ELF-1 (cell line): ENCODE measurements at places on chromosomes 7 and 10.
A peak's percentile ranks its signal among the peaks of the same experiment; 100 is the strongest.

- no peak for DNase-seq
Measured at GRCh38 chr10:96230527-96230926, 40.8 kb downstream of the BLNK start.

- DNase-seq = no peak
Measured at GRCh38 chr7:28481091-28481926, 69.0 kb downstream of the CREB5 start.

GRCh38 chr7:28759475-28759971, 198.6 kb downstream of the TRIL start:
- no peak for DNase-seq

DNA sequence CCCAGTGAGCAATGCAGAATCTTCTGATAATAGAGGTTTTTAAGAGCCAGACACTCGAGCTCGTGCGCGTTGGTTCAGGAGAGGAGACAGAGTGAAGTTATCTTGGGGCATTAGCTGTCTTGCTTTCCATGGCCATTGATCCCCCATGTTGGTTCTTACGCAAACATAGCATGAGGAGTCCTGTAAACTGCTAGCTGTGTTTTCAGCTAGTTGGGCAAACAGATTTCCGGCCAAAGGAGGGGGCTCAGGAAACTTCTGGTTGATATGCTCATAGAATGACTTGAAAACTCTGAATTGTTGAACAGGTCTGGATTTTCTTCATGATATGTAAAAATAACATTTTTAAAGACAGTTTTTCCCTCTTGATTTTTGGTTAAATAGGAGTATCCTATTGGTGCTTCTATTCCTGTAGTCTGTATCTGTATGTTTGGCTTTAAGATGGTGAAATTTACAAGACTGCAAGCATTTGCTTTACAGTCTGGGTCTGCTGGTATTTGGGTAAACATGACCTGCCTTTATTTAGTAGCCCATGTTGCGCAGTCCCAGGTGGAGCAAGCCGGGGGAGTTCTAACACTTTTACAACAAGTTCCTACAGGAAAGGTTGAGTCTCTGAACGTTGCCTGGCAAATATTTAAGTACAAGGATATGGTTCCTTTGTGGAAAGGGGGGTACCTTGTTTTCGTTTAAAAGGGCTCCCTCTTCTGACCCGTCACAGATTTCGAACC, 218.4 kb upstream of the KCND2 start:
- no peak for DNase-seq

DNA sequence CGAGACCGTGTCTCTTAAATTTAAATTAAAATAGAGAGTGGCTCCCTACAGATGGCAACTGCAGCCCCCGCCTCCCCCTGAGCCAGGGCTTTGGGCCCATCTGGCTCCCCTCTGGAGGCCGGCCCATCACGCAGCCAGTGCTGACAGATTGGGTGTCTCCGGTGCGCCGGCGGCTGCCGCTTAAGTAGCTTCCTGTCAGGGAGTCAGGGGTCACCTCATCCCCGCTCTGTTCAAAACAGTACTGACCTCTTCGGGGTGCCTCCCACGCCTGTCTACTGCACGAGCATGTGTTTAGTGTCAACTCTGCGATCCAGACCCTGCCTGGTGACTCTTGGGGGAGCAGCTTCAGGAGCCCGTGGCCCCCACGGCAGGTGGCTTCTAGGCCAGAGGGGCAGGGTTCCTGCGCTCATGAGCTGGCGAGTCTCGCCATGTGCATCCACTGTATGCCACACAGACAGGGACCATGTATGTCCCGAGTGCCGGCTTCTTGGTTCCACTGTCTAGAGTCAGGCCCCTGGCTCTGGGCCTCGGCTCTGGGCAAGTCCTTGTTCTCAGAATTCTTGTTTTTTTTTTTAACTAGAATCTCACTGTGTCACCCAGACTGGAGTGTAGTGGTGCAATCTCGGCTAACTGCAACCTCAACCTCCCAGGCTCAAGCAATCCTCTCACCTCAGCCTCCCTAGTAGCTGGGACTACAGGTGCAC, 36.1 kb downstream of the KCTD7 start:
- no peak for DNase-seq

DNA sequence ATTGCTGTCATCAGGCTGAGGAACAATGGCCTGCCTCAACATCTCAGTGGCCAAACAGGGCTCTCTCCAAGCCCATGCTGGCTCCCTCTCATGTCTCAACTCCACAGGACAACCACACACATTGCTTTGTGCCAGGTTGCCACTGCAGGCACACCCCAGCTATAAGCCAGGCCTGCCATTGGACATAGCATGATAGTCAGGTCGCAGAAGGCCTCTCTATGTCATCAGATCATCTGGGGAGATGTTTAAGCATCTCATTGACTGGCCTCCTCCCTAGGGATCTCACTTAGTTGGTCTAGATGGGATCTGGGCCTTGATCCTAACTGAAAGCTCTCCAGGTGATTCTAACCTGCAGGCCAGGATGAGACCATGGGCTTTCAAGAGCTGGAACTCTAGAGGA, 257.2 kb downstream of the GRID1 start:
- DNase-seq = no peak

DNA sequence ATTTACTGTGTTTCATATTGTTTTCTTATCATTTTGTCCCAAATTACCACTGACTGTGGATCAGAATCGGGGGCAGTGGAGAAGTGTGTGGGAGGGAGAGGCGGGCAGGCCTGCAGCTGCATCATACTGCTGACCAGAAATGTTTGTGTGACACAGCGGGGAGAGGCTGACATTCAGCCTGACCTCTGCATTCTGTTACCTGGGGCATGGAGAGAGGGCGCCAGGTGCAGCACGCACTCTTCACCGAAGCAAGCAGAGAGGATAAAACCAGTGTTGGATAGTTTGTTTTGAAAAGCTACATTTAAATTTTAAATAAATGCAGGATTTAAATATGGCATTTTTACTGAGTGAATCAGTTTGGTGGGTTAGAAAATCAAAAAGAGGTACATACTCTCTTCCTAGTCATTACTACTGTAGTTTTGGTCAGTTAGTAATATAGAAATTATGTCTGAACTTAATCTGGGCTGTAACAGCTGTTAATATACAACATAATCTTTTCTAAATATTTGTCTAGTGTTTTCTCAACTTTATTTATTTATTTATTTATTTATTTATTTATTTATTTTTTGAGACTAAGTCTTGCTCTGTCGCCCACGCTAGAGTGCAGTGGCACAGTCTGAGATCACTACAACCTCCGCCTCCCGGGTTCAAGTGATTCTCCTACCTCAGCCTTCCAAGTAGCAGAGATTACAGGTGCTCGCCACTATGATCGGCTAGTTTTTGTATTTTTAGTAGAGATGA, 8.8 kb upstream of the STMP1 start:
- no peak for DNase-seq

GRCh38 chr10:69406816-69407580, 9.7 kb downstream of the TACR2 start:
- no peak for DNase-seq

GRCh38 chr10:70481831-70482530, 3.4 kb downstream of the PALD1 start:
- no peak for DNase-seq

DNA sequence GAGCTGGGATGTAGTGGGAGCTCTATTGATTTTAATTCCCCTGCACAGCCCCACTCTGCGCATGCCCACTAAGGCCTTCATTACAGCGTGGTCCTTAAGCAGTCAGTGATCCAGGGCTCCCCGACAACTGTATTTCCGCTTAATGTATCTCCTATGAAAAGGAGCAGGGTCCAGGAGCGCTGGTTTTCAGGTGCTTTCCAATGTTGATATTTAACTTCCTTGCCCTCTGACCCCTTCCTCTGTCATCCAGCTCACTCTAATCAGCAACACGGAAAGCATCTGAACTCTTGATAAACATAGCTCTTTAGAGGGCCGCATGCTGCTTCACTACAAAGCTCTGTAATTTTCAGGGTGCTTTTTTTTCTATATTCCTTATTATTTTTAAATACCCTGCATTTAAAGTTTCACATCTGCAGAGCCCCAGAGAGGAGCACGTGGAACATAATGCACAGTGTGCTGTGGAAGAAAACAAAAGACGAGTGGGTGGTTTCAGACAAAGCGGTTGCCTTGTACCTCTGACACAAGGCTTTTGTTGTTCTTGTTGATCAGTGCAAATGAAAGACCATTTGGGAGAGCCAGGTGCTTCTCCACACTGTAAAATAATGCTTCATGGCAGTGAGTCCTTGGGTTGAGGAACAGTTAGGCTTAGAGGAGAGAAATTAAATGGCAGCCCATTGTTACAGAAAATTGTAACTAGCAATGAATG, 465.9 kb upstream of the CELF2 start:
- no peak for DNase-seq

DNA sequence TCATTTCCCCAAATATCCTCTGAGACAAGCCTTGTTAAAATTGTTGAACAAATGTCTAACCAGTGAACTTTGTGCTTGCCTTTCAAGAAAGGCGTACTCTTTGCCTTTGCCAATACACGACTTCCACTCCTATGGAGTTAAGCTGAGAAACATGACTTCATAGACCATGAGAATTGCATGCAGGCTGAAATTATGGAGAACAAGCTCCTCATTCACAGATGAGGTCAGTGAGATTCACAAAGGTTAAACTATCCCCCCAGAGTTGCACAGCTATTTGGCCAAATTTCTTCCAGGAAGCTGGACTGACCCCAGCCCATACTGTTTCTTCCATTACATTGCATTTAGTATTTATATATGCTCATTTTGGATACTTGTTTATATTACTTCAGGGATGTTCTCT, 221.4 kb upstream of the SEMA3C start:
- no peak for DNase-seq

GRCh38 chr10:123783296-123783695, 108.3 kb downstream of the CPXM2 start:
- DNase-seq = peak; percentile 51

DNA sequence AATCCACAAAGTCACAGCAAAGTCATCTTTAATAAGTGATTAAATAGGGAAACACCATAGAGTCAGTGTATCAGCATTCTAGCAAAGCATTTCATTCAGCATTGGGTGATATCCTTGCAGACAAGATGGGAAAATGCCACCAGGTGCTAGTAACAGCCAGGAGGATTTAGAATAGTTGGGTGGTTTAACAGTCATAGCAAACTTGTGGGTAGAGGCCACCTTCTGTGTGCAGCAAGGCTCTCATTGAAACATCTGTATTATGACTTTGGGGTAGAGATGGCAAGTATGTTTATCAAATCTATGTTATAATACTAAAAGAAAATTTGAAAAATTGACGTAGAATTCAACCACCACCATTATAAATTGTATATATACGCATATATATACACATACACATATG, 26.4 kb upstream of the ADO start:
- no peak for DNase-seq

- no peak for DNase-seq
Measured at GRCh38 chr7:65382452-65382851, 8.8 kb downstream of the ZNF92 start.

- peak; percentile 24 for DNase-seq
Measured at GRCh38 chr7:132575982-132576720, at the start of gene PLXNA4. Gene PLXNA4 (minus strand): TSS chr7:132576470. CDS start chr7:132508693, 67,777 bp downstream.

GRCh38 chr10:33524041-33524440, 189.6 kb upstream of the NRP1 start:
- DNase-seq = no peak

- DNase-seq = peak; percentile 85
Measured at GRCh38 chr7:47688311-47689100, 106.6 kb upstream of the TNS3 start.

DNA sequence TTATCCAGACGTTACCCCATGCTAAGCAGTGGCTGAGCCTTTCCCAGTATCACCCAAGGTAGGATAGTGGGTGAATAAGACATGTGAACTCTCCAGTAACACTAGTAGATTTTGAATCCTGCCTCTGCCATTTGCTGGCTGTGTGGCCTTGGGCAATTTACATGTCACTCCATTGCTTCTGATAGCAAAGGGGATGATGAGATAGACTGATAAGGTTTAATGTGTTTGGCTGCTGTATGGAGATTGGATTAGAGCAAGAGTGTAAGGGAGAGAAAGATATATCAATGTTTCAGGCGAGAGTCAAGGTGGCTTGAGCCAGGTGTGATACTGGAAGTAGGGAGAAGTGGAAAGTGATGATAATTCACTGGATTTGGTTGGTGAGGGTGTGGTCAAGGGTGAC, 40.1 kb upstream of the EEPD1 start:
- DNase-seq = no peak

GRCh38 chr10:31261511-31262311, 57.3 kb upstream of the ZEB1 start:
- DNase-seq = no peak

DNA sequence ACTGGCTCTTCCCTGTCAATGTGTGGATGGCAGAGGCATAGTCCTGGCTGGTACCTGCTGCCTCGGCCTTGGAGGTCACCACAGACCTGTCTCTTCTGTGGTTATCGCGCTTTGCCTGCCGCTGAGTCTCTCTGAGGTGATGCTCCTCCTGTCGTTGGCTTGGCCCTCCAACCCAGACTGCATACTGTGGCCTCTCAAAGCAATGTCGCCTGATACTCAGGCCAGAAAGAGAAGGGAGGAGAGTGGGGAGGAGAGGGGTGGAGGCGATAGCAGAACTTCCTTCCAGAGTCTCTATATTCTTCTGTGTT, 133.2 kb upstream of the KCNMA1 start:
- DNase-seq = no peak

- peak; percentile 72 for DNase-seq
Measured at GRCh38 chr10:25875556-25876165, 58.4 kb upstream of the MYO3A start.

DNA sequence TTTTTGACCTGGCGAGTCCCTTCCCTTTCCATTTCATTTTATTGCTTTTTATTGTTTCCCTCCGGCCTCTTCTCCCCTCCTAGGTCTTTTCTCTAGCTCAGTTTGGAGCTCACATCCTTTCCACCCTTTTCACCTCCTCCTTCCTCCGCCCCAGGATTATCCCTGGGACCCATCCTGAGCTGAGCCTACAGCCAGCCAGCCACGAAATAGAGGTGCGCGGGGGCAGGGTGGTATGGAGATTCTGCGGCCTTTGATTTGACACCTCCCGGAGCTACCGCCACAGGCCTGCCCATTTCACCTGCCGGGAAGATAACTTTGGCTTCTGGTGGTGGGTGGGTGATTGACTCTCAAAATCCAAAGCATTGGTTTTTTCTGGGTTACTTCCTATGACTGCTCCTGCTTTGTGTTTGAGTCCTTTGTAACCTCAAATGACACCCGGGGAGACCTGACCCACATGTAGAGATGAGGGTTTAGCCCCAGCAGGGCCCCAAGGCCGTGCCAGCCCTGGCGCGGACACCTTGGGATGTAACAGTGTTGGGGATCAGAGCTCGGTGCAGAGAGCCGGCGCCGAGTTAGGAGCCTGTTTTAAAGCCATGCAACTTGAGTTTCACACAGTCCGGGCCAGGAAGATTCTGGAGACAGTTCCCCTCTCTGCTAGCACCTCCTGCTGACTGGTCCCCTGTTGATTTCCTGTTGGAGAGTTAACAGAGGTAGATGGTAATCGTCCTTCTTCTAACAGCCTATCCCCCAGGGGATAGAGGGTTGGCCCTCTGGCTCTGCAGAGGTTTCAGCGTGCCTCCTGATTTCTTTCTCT, 1.5 kb downstream of the DUSP5 start:
- DNase-seq = peak; percentile 85

GRCh38 chr10:5976512-5977470, 552 bp downstream of the IL15RA start:
- DNase-seq = peak; percentile 51
